ENCODE measurements at places on chromosomes 2 and 18.

- no peak for DNase-seq
These were observed 53.8 kb upstream of the TMEM182 start for GRCh38 chr2:102707796-102708695.

- no peak for DNase-seq
These were observed 35.2 kb upstream of the CD207 start for GRCh38 chr2:70870790-70871189.

GRCh38 chr2:8300216-8300615 is 381.6 kb upstream of the ID2 start:
- no peak for DNase-seq

GRCh38 chr18:48164701-48165100 is 234.2 kb upstream of the SMAD2 start:
- no peak for DNase-seq

- no peak for DNase-seq
These were observed 759 bp upstream of the ACTR1B start for GRCh38 chr2:97664636-97664970.

DNA sequence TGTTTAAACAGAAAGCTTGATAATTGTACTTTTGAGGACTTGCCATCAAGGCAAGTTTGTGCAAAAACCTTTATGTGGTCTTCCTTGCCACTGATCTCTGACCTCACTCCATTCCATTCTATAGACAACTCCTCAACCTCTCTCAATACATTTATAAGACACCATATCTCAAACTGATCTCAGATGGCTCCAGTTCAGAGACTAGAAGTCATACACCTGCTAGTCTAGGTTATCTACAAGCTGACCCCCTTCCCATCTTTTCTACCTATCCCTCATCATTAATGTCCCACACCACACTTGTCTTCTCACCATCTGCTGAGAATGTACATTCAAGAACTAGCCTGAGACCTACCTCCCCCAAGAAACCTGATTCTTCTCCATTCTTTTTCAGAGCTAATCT is 113.1 kb downstream of the METTL8 start:
- peak; percentile 54 for DNase-seq

GRCh38 chr2:169184074-169184473 is 114.7 kb downstream of the DHRS9 start:
- DNase-seq: no peak

DNA sequence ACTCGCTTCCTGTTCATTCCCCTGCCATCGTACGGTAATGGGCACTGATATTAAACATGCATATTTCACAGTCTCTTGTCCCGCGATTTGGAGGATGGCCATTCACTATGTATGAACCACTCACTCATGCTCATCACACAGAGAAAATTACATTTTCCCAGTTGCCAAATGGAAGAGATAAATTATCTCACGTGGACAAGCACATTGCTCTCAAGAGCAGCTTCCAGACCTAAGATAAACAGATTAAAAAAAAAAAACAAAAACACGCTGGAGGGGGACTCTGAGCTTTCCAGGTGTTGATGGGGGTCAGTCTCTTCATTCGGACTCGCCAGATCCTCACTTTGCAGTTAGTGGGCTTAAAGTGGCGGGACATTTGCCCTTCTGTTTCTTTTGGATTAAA is 1.7 kb upstream of the MAPK4 start:
- no peak for DNase-seq

DNA sequence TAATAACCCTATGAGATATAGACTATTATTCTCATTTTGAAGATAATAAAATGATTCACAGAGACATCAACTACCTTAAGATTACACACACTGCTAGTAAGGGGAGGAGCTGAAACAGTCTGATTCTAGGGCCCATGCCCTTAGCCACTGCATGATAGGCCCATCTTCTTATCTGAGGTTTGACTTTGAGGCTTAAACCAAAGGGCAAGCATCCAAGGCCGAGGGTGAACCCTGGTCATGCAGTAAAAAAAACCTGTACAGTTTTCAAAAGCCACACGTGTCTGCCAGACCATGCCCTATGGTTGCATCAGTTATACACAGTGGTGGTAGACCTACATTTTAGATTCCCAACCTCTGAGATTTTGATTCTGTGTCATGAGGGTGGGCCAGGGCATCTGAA is 44.8 kb downstream of the POLE4 start:
- DNase-seq: no peak

DNA sequence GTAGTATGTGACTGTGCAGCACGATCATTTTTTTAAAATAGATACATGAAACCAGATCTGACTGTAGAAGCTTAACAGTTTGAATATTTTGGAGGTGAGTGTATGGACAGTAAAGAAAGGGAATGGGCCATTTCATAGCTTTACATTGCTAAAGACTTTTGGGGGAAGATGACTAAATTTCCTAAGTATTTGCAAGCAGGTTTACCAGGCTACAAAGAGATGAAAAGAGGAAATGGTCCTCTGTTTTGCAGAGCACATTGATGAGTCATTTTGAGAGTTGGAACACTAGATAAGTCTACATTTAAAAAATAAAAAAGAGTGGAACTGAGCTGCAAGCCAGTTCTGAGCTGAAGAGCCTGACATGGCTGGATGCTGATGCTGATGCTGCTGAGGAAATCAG is 115.7 kb upstream of the LRATD1 start:
- no peak for DNase-seq
